Activated CD8-positive, alpha-beta memory T cell treated with anti-CD3 and anti-CD28 coated beads for 48 hours (primary cell): ENCODE measurements at places on chromosomes 5 and 9.

GRCh38 chr5:149747141-149747832 is 17.2 kb downstream of the PPARGC1B start:
- no peak for DNase-seq

DNA sequence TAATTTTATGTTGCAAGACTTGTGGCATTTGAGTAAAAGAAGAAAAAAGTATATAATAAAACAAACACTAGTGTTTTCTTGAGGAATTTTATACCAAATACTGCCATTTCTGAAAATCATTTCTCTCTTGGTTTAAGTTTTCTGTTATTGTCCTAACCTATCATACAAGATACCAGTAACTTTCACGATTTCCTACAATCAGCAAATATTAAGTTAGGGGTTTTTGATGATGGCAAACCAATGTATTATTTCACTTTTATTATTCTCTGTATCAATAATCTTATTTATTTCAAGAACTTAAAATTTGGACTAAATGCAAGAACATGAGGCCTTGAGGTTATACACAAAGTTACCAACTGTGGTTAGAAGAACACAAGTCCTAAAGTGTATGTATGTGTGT is 109.0 kb upstream of the VCAN start:
- DNase-seq, result no peak

DNA sequence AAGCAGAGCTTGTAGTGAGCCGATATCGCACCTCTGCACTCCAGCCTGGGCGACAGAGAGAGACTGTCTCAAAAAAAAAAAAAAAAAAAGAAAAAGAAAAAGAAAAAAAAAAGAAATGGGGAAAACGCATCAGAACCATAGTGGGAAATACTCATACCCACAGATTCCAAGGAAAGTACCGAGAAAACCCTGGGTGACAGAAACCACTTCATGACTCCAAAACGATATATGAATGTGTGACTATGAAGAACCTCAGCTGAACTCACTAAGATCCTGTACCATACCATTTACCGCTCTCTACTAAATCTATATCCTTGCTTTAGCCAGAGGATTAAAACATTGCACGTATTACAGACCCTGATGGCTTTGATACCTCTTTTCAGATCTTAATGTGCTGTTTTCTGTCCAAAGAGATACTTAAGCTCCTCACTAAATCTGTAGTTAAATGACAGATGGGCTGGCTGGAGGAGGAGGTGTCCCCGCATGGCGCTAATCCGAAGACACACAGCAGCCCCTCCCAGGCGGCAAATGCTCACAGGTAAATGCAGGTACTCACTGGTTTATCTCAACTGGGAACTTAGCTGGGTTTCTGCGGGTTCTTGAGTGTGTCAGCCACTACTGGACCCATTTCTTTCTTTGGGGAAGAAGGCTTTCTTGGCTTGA is 2.8 kb downstream of the LPCAT1 start:
- no peak for DNase-seq

GRCh38 chr5:124301850-124302249 is 444.6 kb downstream of the ZNF608 start:
- no peak for DNase-seq

GRCh38 chr5:66361070-66361469 is 217.0 kb downstream of the SREK1 start:
- no peak for DNase-seq

GRCh38 chr5:139636975-139637408 is 11.2 kb upstream of the CXXC5 start:
- DNase-seq, result no peak

DNA sequence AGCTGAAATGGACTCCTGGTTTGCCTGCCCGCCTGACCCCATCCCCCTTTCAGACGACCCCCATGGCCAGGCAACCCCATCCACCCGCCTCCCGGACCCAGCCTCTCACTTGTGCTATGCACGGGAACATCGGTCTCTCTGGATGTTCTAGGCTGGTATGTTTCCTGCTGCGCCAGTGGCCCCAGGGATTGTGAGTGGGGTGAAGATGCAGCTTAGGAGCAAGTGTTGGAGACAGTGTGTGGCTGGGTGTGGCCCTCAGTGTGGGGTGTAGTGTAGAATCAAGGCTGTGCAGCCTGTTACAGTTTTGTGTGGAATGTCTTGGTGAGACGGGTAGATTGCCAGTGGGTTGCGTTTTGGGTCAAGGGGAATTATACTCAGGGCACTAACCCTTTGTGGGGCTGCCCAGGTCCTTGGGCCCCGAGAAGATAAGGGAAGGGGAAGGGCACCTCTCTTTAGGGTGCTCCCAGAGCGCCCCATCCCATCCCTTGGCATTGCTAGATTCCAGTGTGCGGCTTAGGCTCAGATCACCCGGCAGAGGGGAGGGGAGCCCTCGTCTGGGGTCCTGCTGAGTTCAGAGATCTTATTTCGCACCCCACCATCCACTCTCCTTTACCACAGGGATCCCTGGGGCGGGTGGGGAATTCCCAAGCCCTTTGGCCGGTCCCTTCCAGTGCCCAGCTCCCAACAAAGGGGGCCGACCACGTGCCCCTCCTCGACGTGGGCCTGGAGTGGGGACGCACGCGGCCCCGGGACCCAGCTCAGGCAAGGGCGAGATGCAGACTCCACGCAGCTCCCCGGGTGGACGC is 4.6 kb downstream of the IER5L start:
- DNase-seq, result no peak

- DNase-seq, result no peak
These were observed 40.8 kb upstream of the CLK4 start for GRCh38 chr5:178667688-178668087.

GRCh38 chr9:84669013-84669287 is 579 bp upstream of the NTRK2 start:
- no peak for DNase-seq

- no peak for DNase-seq
These were observed 199.8 kb downstream of the SMC2 start for GRCh38 chr9:104293877-104294276.

GRCh38 chr9:135156525-135157510 is 69.3 kb downstream of the OLFM1 start:
- peak; percentile 1 for DNase-seq

DNA sequence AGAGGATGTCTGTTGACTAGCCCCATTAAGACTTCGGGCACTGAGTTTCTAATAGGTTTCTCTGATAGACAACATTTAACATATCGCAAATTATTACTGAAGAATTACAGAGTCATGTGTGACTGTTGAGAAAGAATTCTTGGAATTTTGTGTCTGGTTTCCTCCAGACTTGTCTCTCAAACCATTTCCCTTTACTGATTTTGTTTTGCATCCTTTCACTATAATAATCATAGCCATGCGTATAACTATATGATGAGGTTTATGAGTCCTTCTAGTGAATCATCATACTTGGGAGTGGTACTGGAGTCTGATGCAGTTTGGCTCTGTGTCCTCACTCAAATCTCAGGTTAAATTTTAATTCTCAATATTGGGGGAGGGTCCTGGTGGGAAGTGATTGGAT is 27.0 kb downstream of the ZNF169 start:
- no peak for DNase-seq

DNA sequence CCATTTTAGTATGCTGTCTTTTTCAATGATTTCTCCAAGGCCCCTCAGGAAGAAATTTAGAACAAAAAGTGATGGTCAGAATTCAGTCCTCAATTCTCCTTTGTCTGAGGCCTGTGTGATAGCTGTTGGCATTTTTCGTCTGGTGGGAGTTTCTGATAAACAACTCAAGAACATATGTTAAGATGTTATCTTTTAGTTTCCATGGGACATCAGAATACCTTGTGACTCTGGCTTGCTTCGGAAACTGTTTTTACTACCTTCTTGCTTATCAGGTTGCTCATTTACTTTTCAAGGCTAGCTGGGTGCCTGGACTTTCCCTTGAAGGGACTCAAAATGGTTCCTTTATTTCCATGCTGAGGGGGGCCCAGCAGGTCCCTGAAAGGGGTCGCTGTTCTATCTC is 97.2 kb downstream of the INVS start:
- no peak for DNase-seq

GRCh38 chr9:104485014-104485413 is 19.0 kb upstream of the OR13F1 start:
- DNase-seq, result no peak

- DNase-seq, result no peak
These were observed 9.6 kb downstream of the LHX6 start for GRCh38 chr9:122218935-122219855.

DNA sequence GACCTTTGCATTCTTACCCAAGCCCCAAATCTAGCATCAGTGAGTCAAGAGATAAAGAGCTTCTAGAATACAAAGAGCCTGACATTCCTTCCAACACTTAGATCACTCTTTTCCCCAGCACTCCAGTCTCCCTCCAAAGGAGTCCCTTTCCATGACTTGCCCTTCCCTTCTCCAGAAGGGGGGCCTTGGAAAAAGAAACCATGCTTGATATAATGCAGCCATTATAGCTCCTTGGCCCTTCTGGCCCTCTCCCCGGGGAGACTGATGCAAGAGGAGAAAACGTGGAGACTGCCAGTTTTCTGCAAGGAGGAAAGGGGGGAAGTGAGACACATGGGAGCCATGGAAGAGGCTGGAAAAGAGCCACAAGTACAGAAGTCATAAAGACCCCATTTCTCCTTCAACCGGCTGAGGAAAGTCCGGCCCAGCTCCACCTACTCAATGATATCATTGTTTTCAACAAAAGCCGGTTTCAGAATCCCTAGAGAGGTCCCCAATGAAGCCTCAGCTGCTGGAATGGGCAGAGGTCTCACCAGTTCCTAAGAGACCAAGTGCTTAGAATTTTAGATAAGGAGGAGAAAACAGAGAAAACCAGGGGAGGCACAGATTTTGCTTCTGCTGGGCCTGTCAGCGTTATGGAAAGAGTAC is 29.0 kb downstream of the ADAM19 start:
- DNase-seq, result no peak

GRCh38 chr9:93505541-93506132 is 52.3 kb upstream of the FAM120AOS start:
- no peak for DNase-seq
